ENCODE measurements at places on chromosomes 3 and 15.

- DNase-seq, result no peak
Measured at GRCh38 chr3:73557986-73558726, 66.6 kb downstream of the PDZRN3 start.

DNA sequence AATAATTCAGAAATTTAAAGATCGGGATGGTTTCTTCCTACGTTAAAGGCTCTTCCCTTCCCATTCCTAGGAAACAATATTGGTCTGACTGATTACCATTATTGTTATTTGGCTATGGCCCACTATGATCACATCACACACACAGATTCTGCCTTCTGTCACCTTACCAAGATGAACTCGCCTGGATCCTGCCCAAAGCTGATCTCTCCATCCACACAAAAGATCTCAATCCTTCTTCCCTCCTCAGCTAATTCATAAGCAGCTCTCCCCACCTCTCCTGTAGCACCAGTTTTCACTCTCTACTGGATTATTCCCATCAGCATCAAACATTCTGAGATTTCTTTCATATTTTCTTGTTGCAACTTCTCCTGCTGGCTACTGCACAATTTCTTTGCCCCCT, 25.0 kb downstream of the PLCL2 start:
- DNase-seq, result no peak

DNA sequence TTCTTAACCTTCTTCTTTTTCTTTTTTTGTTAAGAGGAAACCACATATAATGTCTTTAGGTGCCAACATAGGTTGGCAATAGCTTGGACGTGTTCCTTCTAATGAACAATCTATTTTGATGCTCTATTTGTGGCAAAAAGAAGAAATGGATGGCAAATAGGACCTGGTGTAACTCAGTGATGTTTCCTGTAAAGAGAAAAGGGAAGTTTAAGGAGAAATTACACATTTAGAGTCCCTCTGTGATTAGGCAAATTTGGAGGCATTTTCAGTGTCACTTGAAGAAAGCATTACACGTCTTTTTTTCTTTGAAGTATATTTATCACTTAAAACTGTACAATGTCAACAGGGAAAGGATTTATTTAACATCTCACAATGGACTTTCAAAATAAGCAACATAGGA, 327.1 kb downstream of the ZIC1 start:
- no peak for DNase-seq

DNA sequence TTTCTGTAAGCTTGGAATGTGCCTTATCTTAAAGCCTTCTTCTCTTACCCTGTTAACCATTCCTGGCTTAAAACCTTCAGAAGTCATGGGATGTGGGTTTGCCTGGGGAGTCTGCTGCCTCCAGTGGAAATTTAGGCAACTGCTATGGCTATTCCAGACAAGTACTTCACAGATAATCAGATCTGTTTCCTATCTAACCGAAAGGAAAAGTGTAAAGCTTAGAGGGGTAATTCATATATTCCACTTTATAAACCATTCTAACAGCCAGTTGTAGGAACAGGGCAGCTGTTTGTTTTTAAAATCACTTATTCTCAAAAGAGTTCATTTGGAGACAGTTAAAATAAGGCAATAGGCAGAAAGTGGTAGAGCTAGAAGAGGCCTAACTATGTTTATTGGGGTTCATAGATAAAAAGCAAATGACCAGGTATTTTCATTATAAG, 219.9 kb downstream of the TCF12 start:
- DNase-seq, result peak; percentile 1

DNA sequence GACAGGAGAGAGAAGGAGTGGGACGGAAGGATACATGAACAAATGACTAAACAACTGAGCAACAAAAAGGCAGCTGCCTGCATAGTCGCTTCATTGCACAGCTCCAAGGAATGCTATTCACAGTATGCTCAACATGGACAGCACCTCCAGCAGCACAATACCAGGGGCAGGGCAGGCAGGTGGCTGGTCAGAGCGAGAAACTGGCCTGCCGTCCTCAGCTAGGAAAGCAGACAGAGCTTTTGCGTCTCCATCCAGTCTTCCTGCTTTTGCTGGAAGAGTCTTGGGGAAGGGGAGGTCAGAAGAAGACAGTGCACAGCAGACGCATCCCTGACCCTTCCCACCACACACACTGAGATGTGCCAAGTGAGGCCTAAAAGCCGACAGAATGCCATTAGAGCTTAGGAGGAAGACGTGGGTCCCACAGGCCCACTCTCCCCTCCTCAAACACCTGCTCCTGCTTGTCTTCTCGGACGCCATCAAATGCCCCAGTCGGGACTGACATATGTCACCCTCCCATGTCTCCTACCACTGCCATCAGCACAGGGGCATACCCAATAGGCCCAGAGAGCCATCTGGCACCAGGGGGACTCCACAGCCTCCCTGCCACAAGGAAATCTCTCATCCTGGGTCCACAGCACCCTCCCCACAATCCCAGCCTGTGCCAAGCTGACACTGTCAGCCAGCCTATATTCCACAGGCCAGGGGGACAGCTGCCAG, 3.9 kb downstream of the RAB6B start:
- no peak for DNase-seq
